ENCODE measurements at places on chromosomes 7 and 10.

- DNase-seq, result no peak
These were observed 50.9 kb downstream of the GLI3 start for GRCh38 chr7:42186151-42186550.

GRCh38 chr7:150983893-150984368 is 5.8 kb upstream of the KCNH2 start:
- no peak for DNase-seq

- DNase-seq, result no peak
These were observed 105.6 kb upstream of the HABP2 start for GRCh38 chr10:113447278-113447677.

DNA sequence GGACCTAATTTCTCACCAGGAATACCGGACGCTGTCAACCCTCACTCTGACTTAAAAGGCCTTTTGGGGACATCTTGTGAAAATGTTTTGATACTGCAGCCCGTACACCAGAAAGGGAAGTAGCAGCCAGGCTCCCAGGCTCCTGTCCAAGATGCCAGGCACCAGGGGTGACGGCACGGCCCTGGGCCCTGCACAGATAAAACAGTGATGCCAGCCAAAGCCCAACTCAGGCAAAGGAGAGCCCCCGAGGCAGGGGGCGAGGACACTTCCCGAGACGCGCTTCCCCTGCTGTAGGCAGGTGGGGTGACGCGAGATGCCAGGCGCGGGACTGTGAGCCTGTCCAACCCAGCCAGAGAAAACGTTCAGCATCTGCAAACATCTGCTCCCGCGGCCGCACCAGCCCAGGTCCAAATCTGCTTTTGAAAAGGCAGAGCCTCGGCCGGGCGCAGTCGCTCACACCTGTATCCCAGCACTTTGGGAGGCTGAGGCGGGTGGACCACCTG is 15.7 kb downstream of the ZFAND2A start:
- DNase-seq, result no peak

Data from stimulated activated CD4-positive, alpha-beta T cell treated with anti-CD3 and anti-CD28 coated beads, Interleukin-1b, Interleukin-23, amount 100 ng/mL, for 48 hours (primary cell).